Left lung (tissue), 14 donors: ENCODE measurements at places on chromosomes 7 and 10. TPM values are rescaled to one million over a fixed set of nuclear protein-coding genes. Genes with fewer than 3 reads are reported as not detected.

DNA sequence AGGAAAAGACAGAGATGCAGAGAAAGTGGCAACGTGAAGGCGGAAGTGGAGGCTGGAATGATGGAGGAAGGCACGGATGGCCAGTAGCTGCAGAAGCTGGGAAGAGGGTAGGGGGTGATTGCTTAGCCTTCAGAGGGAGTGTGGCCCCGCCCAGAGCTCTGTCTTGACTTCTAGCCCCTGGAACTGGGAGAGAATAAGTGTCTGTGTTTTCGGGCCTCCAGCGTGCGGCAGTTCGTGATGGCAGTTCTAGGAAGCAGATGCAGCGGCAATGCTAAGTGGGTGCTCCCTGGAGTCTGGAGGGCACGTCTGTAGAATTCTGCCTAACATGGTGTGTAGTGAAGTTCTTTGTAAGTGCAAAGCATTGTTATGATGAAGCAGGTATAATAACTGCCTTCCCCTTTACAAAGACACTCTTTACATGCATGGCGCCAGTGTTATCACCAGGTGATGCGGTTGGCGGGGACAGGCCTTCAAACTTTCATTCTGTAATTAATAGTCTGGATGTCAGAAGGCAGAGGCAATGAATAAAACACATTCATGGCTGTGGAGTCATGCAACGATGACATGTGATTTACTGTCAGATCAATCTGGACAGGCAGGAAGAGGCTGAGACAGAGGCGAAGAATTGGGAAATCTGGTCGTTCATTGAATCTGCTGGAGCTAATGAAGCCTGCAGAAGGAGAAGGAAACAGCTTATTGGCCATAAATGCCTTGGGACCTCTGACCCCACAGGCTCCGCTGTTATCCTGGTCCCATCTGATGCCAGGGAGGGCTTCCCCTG lies 228.6 kb downstream of the GLRX3 start:
- no peaks in the 10 kb centered on the region for H3K27me3 ChIP-seq
- no peaks in the 10 kb centered on the region for H3K4me1 ChIP-seq
- DNase-seq = no peak
- no peak overlapping the region for H3K4me3 ChIP-seq
- no peak overlapping the region for H3K27ac ChIP-seq

DNA sequence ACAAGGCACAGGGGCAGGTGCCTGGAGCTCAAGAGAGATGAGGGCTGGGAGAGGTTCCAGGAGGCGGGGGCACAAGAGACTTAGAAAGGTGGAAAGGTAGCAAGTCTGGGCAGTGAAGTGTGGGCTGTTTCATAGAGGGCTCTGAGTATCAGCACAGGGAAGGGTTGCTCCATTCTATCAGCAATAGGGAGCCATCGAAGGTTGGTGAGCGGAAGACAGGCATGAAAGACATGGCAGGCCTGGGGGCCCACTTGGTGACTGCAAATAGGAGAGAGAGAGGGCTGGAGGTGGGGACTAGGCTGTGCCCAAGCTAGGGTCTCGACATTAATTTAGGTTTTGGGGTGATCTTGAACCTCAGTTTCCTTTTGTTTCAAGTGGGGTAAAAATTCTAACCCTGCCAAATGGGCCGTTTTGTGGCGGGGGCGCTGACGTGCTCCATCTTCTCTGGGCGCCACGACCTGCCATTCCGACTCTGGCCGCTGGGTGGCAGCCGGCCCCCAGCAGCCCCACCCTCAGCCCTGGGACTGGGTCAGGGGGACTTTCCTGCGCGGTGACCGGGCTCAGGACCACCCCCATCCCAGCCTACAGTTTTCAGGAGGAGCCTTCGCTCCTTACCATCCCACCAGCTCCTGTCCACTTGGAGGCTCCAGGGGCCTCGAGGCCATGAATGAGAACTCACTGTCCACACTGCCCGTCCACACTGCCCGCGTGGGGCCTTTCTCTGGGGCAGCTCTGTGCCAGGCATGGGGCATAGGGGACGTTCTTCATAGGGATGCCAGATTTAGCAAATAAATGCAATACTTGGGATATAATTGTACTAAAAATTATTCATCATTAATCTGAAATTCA lies 37.2 kb upstream of the PCBD1 start:
- peak; percentile 36 for DNase-seq
- H3K36me3 ChIP-seq = no peaks in the 10 kb centered on the region
- H3K4me1 ChIP-seq = no peaks in the 10 kb centered on the region
- no peaks in the 10 kb centered on the region for H3K27me3 ChIP-seq
- no peak overlapping the region for H3K27ac ChIP-seq

- H3K27me3 ChIP-seq = no peaks in the 10 kb centered on the region
- no peaks in the 10 kb centered on the region for H3K4me1 ChIP-seq
- H3K36me3 ChIP-seq = no peaks in the 10 kb centered on the region
- H3K27ac ChIP-seq = no peak overlapping the region
- H3K4me3 ChIP-seq = no peak overlapping the region
- no peak for DNase-seq
Observed at GRCh38 chr10:30791197-30791611, 161.7 kb upstream of the LYZL2 start.

GRCh38 chr10:59517996-59518395 lies 155.6 kb upstream of the FAM13C start:
- H3K27me3 ChIP-seq = no peaks in the 10 kb centered on the region
- no peaks in the 10 kb centered on the region for H3K36me3 ChIP-seq
- DNase-seq = no peak
- H3K27ac ChIP-seq = no peak overlapping the region
- H3K4me1 ChIP-seq = no peaks in the 10 kb centered on the region

DNA sequence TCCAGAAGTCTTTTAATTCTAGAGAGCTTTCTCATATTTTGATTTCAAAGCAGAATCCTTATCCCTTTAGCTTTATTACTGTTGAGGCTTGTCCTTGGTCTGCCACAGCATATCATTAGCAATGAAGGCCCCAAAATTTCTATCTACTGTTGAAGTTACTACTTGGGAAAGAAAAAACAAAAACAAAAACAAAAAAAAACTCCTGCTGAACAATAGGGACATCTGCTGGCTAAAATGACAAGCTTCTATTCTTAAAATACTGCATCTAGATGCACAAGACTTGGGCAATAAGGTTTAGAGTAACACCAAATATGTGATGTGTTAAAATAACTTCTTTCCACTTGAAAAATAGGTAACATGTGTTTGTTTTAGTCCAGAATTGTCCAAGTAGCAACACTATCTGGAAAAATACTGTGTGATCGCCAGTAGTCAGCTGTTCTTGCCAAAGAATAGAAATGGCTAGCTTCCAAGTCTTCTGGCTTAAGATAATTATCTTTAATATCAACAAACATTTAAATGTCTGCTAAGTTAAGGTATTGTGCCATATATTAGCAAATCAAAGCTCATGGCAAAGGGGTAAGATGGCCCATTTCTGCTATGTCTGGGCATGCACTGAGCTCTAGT lies 3.8 kb upstream of the DMTF1 start:
- peaks cover 2% of the 10 kb centered on the region for H3K4me1 ChIP-seq
- no peaks in the 10 kb centered on the region for H3K27me3 ChIP-seq

- no peaks in the 10 kb centered on the region for H3K4me1 ChIP-seq
- DNase-seq = no peak
- no peaks in the 10 kb centered on the region for H3K27me3 ChIP-seq
- no peak overlapping the region for H3K27ac ChIP-seq
Observed at GRCh38 chr7:147708871-147709270, 881.7 kb upstream of the C7orf33 start.

DNA sequence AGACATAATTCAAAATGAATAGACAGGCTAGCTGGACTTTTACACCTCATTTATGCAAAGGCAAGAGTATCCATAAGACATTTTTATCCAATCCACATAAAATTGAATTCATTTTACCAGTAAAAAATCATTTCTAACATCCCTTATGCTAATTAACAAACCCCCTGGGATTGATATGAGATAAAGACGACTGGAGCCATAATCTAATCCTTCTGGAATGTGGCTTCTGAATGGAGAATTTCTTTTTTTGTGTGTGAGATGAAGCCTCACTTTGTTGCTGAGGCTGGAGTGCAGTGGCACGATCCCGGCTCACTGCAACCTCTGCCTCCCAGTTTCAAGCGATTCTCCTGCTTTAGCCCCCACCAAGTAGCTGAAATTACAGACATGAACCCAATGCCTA lies 90.4 kb downstream of the AKR1D1 start:
- H3K27ac ChIP-seq = no peak overlapping the region
- no peaks in the 10 kb centered on the region for H3K36me3 ChIP-seq
- H3K27me3 ChIP-seq = no peaks in the 10 kb centered on the region
- H3K4me3 ChIP-seq = no peak overlapping the region
- no peak for DNase-seq

DNA sequence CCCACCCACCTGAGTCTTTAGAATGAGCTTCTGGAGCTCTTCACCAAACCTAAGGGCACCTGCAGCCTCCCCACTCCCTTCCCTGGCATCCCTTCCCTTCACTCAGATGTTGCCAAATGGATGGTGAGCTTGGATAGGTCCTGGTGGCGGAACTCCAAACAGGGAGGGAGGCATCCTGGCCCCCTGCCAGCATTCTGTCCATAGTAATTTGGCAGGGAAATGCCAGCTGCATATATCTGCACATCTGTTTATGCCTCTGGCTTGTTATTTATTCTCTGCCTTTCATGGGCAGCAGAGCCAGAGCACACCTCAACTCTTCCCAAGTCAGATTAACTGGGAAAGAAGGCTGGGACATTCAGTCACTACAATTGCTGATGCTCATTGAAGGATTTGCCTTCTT lies 18.1 kb downstream of the KAZALD1 start:
- DNase-seq = no peak
- H3K27ac ChIP-seq = no peak overlapping the region
- peaks cover 8% of the 10 kb centered on the region for H3K27me3 ChIP-seq
- H3K36me3 ChIP-seq = no peaks in the 10 kb centered on the region
- no peaks in the 10 kb centered on the region for H3K4me1 ChIP-seq

DNA sequence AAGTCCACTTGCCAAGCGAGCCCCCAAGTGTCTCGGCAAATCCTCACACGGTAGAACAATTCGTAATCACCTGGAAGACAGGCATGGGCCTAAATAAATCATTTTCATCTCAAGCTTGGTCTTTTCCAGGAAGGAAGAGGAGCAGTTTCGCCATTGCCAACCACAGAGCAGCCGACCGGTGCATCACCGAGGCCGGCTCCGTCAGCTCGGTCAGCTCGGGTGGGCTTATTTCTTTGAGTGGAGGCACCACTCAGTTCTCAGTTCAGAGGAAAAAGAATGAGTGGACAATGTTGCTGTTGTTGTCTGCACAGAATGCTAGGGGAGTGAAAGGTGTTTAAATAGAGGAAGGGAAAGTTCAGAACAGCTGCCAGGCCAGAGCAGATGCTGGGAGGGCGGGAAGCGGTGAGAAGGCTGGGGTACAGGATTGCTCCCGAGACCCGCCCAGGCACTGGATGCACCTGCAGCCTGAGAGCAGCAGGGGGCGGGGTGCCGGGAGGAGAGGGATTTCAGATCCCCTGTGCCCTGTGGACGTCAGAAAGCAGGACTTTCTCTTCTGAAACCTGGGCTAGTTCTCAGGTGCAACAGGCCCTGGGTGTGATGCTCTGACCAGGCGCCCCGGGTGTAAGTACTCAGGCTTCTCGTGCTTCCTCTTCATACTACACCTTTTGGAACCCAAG lies 17.7 kb upstream of the IGFBP3 start:
- H3K4me3 ChIP-seq = no peak overlapping the region
- H3K27ac ChIP-seq = no peak overlapping the region
- no peak for DNase-seq
- H3K4me1 ChIP-seq = no peaks in the 10 kb centered on the region
- H3K36me3 ChIP-seq = no peaks in the 10 kb centered on the region

DNA sequence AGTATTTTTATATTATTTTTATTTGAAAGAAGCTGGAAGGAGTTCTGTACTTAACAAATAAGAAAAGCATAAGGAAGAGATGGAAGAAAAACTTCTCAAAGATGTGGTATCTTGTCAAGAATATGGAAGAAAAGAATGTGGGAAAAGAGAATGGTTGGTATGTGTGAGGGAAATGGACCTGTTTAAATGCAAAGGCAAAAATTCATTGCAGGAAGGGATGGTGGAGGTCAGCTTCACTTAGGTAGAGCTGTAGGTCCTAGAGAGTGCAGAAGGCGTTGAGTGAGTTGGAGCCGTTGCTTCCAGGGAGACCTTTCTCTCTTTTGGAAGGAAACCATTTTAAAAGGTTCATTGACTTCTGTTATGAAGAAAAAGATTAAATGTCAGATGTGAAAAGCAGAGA lies 107.3 kb downstream of the EXOC4 start:
- H3K36me3 ChIP-seq = no peaks in the 10 kb centered on the region
- no peak overlapping the region for H3K27ac ChIP-seq
- H3K4me1 ChIP-seq = peaks cover 4% of the 10 kb centered on the region

- H3K4me1 ChIP-seq = no peaks in the 10 kb centered on the region
- H3K4me3 ChIP-seq = no peak overlapping the region
- H3K27ac ChIP-seq = no peak overlapping the region
Observed at GRCh38 chr7:158772916-158773315, 56.4 kb downstream of the ESYT2 start.

GRCh38 chr7:2282185-2282751 lies 32.0 kb downstream of the SNX8 start:
- no peaks in the 10 kb centered on the region for H3K27me3 ChIP-seq
- H3K4me1 ChIP-seq = peaks cover 8% of the 10 kb centered on the region
- no peak overlapping the region for H3K4me3 ChIP-seq
- H3K27ac ChIP-seq = no peak overlapping the region
- H3K36me3 ChIP-seq = no peaks in the 10 kb centered on the region

GRCh38 chr7:98700533-98700932 lies 83.4 kb downstream of the NPTX2 start:
- no peaks in the 10 kb centered on the region for H3K36me3 ChIP-seq
- no peaks in the 10 kb centered on the region for H3K27me3 ChIP-seq
- DNase-seq = no peak

- H3K4me1 ChIP-seq = no peaks in the 10 kb centered on the region
- peak overlapping the region; percentile 79 for H3K27ac ChIP-seq
- H3K36me3 ChIP-seq = no peaks in the 10 kb centered on the region
- no peaks in the 10 kb centered on the region for H3K27me3 ChIP-seq
- peak; percentile 57 for DNase-seq
Observed at GRCh38 chr7:101816595-101817470, 593 bp upstream of the CUX1 start.

- H3K4me3 ChIP-seq = no peak overlapping the region
- H3K27ac ChIP-seq = no peak overlapping the region
- H3K27me3 ChIP-seq = no peaks in the 10 kb centered on the region
Observed at GRCh38 chr7:80934321-80934720, 15.5 kb upstream of the SEMA3C start.

- no peaks in the 10 kb centered on the region for H3K27me3 ChIP-seq
- DNase-seq = no peak
- no peak overlapping the region for H3K4me3 ChIP-seq
- no peaks in the 10 kb centered on the region for H3K4me1 ChIP-seq
- H3K27ac ChIP-seq = no peak overlapping the region
Observed at GRCh38 chr7:143454091-143454680, 10.9 kb downstream of the TAS2R60 start.

- no peaks in the 10 kb centered on the region for H3K27me3 ChIP-seq
- H3K4me3 ChIP-seq = no peak overlapping the region
- H3K4me1 ChIP-seq = no peaks in the 10 kb centered on the region
- no peaks in the 10 kb centered on the region for H3K36me3 ChIP-seq
Observed at GRCh38 chr7:67918158-67918557, 921.5 kb downstream of the TYW1 start.

The COA1 gene
- 89.2 TPM for polyA plus RNA-seq

The MRLN gene
- polyA plus RNA-seq = 0.41 TPM

The CEP55 gene
- 11.1 TPM for polyA plus RNA-seq

The OR2A12 gene
- 0.11 TPM for polyA plus RNA-seq
